ENCODE measurements at places on chromosomes 6 and 20.

DNA sequence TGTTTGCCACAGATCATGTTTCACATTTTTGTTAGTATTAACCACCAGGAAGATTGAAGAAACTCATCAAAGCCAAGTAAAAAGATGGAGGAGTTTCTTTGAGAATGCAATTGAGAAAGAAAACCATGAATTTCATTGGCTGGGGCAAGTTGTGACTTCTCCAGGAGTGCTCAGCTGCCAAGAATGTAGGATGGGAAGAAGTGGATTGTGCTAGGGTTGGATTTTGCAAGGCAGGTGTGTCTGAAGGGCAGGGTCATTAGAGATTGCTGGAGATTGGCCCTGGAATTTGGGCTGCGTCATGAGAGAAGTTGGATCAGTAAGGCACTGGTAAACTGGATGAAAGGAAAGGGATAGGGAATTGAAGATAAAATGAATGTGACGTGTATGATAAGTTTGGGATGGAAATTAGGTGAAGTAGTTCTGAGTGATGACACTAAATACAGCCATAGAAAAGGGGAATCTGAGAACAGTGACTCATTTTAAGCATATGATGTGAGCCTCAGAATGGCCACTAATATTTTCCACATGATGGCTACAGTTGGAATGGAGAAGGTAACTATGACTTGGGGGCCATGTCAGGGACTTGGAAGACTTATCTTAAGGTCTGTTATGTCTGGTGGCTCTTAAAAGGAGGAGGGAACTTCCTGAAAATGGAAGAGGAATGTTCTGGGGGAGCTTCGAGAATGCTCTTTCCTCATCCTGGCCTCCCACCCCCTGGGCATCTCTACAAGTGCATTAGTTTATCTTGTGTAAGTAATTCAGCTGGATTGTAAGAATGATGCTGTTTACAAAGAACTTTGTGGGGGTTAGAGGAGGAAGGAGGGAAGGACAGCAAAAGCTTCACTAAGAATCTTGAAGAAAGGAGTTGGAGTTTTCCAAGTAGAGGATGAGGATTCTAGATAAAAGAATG, 27.8 kb upstream of the ERVFRD-1 start:
- no peak for DNase-seq

DNA sequence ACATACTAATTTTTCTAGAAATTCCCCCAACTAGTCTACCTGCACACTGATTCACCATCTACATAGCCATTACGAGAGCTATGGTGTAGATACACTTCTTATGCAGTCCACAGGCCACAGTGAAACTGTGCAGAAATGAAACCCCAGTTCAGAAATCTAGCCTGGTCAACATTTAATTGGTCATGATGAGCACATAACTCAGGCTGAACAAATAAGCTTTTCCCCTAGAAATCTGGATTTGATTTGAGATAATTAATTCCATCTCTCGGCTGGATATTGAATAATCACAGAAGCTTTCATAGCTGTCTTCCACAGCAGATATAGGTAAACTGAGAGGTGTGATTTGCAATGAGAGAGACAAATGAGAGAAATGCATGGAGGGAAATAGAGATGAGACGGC, 22.6 kb upstream of the TINAG start:
- no peak for DNase-seq

GRCh38 chr6:44042261-44042988, 84.8 kb downstream of the MRPL14 start:
- no peak for DNase-seq

DNA sequence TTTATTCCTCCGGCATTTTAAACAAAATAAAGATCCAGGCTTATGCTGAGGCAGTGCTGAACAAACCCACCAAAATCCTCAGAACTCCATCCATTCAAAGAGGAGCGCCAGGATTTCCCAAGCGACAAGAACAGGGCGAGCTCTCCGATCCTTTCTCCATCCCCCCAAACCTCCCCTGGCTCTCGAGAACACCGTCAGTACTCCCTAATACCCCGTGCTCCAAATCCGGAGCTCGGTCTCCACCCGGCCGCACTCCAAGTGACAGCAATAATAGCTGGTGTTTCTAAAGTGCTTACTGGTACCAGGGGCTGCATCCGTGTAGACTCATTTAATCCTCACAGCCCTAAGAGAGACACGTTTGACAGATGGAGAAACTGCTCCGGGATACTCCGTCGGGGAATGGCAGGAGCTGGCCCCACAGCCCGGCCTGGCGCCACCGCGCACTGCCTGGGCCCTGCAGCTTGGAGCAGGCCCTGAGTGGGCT, 277.1 kb upstream of the QKI start:
- DNase-seq = no peak

- no peak for DNase-seq
These were observed 300.9 kb downstream of the CBLN4 start for GRCh38 chr20:55704458-55704857.

DNA sequence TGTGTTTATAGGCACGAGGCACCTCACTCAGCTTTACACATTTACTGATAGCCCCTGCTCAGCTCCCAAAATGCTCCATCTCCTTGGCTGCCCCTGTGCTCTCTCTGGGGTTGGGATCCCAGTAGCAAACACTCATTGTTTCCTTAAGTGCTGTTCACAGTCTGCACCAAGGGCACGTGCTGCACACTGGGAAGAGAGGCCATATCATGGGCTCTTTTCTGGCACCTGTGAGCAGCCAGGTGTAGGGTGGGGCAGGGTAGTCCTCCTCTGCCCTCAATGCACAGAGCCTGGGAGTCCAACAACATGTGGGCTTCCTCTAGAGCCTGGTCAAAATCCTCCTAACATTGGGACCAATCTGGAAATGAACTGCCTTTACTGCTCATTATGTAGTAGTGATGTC, 67.9 kb downstream of the BANF2 start:
- no peak for DNase-seq

DNA sequence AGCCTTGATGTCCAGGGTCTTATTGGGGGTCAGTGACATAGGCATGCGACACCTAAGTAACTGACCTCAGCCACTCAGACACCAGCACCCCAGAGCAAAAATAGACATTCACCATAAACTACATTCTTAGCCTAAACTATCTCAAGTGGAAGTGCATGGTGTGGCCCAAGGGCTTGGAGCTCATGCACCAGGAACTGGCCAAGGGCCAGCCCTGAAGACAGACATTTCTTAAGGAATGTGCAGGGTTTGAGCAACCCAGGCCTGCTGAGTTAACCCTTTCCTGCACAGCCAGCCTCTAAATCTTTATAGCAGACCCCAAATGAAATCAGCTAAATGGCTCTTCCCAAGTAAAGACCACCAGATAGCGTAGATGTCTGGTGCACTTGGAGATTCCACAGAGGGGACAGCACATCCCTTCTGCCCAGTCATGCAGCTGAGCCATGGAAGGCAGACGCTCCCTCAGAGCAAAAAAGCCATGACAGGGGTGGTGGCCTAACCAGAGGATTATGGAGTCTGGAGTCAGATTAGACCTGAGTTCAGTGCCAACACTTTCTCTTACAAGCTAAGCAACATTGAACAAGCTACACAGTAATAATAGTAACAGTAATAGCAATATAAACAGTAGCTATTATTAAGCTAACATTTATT, 222.6 kb downstream of the ZMYND8 start:
- DNase-seq = no peak

DNA sequence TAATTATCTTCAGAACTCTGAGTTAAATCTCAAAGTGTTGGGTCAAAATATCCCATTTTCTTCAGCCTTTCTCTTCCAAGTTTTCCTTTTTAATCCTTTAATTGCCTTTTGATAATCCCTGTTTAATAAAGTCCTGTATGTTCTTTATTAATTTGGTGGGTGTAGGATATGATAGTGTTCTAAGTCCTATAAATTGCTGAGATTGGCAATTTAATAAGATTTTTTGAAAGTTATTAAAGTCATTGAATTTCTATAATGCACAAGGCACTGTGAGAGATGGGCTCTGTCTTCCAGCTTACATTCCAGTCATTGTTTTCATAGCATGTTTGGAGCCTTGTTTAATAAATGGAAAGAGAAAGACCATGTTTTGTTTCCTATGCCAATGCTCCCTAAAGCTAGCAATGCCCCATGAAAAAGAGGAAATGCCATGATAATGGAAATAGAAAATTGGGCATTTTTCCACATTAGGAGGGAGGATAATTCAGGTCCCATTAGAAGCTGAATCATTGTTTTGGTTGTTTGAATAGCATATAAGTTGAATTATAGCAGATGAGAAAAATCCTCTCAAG, 404.8 kb downstream of the CD109 start:
- DNase-seq = no peak

DNA sequence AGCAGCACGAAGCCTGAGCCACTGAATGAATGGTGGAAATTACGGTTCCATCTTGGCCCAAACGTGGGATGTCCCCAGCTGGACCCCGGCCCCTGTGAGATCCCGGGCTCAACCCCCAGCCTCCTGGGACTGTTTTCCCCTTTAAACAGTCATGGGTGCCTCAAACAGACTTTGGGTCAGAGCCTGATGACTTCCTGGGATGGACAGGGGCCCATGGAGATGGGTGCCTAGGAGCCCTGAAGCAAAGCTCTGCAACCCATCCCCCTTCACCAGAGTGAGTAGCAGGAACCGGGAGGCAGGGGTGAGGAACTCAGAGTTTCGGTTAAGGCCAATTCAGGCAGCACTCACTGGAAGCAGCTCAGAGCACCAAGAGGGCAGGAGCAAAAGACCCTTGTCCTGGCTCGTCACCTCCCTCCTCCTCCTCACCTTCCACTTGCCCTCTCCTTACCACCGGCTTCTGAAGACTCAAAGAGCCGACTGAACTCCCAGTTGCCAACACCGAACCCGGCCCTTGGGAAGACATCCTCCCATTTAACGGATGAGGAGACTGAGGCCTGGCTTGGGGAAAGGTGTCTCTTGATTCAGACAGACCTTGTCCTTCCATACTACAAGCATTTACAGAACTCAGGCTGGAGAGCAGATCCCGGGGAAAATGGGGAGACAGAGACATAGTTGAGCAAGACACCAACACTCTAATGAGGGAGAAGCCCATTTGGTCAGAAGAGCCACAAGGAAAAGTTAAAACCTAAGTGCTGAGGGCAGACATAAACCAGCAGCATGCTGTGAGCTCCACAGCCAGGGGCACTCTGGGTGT, 14.9 kb upstream of the TLDC2 start:
- no peak for DNase-seq

GRCh38 chr20:8490076-8490830, 358.2 kb downstream of the PLCB1 start:
- no peak for DNase-seq

- no peak for DNase-seq
These were observed 5.8 kb downstream of the DDR1 start for GRCh38 chr6:30889921-30890645.

- DNase-seq = no peak
These were observed 37.6 kb downstream of the ZMYND8 start for GRCh38 chr20:47318586-47319516.

GRCh38 chr6:30690403-30691207, at the start of gene NRM:
TSS of gene NRM (minus strand) at chr6:30690984. CDS start at chr6:30690974, 10 bp downstream.
- DNase-seq = peak; percentile 95

- DNase-seq = no peak
These were observed 12.8 kb downstream of the STK4 start for GRCh38 chr20:44979090-44979621.

DNA sequence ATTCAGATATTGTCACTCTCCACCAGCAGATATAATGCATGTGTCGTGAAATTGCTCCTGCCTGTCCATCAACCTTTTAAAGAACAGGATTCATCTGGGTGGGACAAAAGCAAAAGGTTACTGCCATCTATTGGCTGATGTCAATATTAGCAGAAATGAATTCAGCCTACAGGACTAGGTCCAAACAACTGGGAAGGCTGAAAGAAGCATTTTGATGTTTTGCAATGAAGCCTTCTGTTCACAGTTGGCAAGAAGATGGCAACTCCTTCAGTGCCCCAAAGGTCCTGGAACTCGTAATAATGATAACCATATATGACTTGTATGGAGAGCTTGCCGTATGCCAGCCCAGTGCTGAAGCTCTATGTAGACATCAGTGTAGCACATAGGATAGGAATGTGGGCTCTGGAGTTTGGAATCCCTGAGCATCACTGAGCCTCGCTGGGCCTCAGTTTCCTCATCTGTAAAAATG, 7.5 kb downstream of the BCAS1 start:
- peak; percentile 66 for DNase-seq

DNA sequence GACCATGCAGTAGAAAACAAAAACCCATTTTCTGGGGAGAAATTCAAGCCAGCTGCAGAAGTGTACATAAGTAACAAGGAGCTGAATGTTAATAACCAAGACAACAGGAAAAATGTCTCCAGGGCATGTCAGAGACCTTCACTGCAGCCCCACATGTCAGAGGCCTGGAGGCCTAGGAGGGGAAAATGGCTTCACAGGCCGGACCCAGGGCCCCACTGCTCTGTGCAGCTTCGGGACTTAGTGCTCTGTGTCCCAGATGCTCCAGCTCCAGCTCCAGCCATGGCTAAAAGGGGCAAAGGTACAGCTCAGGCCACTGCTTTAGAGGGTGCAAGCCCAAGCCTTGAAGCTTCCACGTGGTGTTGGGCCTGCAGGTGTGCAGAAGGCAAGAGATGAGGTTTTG, 43.6 kb downstream of the HACE1 start:
- DNase-seq = no peak

GRCh38 chr6:41072836-41073202, at the start of gene NFYA:
TSS of gene NFYA (plus strand) at chr6:41072974. CDS start at chr6:41079090, 6,116 bp downstream.
- DNase-seq = no peak

DNA sequence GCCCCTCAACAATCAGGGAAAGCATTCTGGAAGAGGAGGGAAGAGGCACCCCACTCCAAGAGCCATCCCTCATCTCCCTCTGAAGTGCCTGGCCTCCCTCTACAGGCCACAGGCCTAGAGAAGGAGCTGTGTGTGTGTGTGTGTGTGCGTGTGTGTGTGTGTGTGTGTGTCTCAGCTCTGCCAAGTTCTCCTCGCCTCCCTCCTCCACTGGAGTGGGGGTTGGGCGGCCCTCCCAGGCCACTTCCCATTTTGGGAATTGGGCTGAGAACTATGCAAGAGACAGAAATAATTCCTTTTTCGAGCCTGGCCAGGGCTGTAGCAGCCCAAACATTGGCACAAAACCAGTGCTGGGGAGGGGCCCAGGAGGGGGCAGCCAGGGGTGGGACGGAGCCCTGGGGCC, 35.7 kb downstream of the KCNB1 start:
- DNase-seq = no peak
